ENCODE measurements at places on chromosomes 3 and 15. TPM values are rescaled to one million over a fixed set of nuclear protein-coding genes. Genes with fewer than 3 reads are reported as not detected.

DNA sequence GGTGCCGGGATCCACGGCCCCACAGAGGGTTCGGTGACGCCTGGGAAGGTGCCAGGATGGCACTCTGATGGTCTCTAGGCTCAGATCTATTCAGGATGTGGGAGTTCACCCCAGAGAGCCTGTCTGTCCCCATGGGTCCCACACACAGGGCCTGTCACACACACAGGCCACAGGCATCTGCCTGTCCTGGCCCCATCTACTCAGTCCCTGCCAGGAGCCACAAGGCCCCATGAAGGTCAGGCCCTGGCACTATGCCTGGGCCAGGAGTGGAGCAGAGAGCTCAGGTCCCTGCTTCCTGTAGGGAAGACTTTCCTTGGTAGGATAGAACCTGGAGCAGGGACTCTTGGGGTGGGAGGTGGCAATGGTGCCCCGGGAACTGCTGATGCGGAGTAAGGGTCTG, 49.0 kb upstream of the FURIN start:
- no peak for DNase-seq
- H3K27me3 ChIP-seq, result no peaks in the 10 kb centered on the region
- no peaks in the 10 kb centered on the region for H3K36me3 ChIP-seq
- H3K27ac ChIP-seq, result no peak overlapping the region
- H3K4me1 ChIP-seq, result peaks cover 3% of the 10 kb centered on the region

- H3K4me1 ChIP-seq, result peaks cover 45% of the 10 kb centered on the region
- H3K4me3 ChIP-seq, result no peak overlapping the region
- no peaks in the 10 kb centered on the region for H3K36me3 ChIP-seq
- H3K27ac ChIP-seq, result peak overlapping the region; percentile 49
- no peaks in the 10 kb centered on the region for H3K27me3 ChIP-seq
- DNase-seq, result no peak
These were observed 19.5 kb downstream of the ARHGEF3 start for GRCh38 chr3:56782215-56782614.

- no peak for DNase-seq
- no peak overlapping the region for H3K4me3 ChIP-seq
- H3K27ac ChIP-seq, result no peak overlapping the region
- no peaks in the 10 kb centered on the region for H3K4me1 ChIP-seq
- H3K36me3 ChIP-seq, result no peaks in the 10 kb centered on the region
- H3K27me3 ChIP-seq, result no peaks in the 10 kb centered on the region
These were observed 296.2 kb downstream of the KBTBD8 start for GRCh38 chr3:67294341-67294740.

Gene LDHAL6B
- total RNA-seq, result not detected

Measured in tibial nerve (tissue), 4 donors.